ENCODE measurements at places on chromosomes 7 and 10. TPM values are rescaled to one million over a fixed set of nuclear protein-coding genes. Genes with fewer than 3 reads are reported as not detected.

Gene MRLN
- total RNA-seq = not detected

Gene DGKB
- total RNA-seq = not detected

Gene MIOS
- 33.3 TPM for total RNA-seq

GRCh38 chr7:21044384-21044783, 257.7 kb upstream of the SP8 start:
- no peak for DNase-seq

DNA sequence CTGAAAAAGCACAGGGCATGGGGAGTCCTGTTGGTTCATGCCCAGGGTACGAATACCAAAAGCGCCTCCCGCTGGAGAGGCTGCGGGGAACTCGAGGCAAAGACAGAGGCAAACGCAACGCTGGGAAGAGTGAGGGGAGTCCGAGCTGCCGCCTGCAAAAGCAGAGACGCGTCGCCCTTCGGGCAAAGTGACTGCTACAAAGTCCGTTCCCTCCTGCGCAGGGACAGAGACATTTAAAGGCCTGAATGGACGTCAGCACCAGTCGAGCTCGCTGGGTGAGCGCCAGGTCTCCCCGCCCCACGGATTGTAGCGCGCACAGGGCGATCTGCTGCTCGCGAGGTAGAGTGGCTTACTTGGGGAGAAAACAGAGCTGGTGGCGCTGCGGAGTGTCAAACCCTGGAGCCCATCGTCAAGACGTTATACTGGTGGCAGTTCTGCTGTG, 732.8 kb downstream of the ZWINT start:
- DNase-seq = no peak

GRCh38 chr7:979886-980571, 3.0 kb upstream of the CYP2W1 start:
- DNase-seq = no peak

GRCh38 chr7:37714606-37715005, 31.0 kb downstream of the GPR141 start:
- DNase-seq = no peak

- no peak for DNase-seq
These were observed 126.2 kb downstream of the CCNY start for GRCh38 chr10:35462491-35462934.

DNA sequence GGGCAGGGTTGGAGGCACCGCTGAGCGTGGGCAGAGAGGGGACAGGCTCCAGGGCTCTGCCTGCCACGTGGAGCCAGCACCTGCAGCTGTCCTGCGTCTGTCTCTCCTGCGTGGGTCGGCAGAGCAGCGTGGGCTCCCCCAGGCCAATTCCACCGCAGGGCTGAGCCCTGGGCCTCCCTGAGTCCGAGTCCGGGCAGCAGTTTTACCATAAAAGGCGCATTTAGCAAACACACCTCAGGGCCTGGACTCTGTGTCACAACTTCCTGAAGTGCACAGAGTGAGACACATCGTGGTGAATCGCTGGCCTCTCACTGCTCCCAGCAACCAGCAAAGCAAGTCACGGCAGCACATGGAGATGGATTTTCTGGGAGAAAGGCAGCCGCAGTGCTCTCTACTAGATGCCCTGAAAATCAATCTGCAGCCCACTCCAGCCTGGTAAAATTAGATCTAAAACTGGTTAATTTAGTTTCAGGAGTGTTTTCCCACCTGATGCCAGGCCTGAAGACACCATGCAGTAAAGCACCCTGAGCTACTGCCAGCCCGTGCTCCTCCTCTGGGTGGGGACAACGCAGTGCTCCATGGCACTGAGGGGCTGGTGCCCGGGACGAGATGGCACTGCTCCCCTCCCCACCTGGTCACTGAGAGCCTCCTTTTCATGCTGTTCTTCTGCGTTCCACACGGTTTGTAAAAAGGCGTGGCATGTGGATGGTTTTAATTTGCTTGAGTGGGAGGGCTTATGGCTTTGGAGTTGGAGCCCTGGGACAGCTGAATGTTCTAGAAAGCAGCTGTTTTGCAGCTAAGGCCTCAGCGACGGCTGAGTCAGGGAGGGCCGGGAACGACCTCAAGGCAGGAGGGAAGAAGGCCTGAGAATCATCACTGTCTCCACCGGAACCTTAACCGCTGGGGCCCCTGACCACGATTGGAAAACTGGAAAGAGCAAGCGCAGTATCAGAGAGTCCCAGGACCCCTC, 336.9 kb downstream of the ADARB2 start:
- DNase-seq = peak; percentile 31

- no peak for DNase-seq
These were observed 45.1 kb upstream of the AGR3 start for GRCh38 chr7:16926861-16927260.

All from SJSA1 (cell line).